ENCODE measurements at places on chromosomes 12 and 14.

GRCh38 chr12:4987076-4988046 lies 56.3 kb upstream of the KCNA5 start:
- no peak for DNase-seq

DNA sequence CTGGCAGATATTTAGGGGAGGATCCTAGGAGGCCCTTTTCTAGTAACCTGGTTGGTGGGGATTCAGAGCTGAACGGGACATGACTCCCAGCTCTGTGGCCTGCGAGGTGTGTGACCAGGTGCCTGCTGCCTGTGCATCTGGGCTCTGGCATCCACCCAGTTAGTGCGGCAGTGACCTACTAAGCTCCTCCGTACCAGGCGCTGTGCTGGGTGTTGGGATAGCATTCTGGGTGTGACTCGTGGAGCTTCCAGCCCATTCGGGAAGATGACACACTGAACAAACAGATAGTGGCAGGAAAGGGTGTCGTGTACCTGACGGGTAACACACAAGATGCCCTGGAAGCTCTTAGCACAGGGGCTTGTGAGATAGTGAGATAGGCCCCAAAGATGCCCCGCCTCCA lies 80.9 kb downstream of the ACACB start:
- peak; percentile 13 for DNase-seq

DNA sequence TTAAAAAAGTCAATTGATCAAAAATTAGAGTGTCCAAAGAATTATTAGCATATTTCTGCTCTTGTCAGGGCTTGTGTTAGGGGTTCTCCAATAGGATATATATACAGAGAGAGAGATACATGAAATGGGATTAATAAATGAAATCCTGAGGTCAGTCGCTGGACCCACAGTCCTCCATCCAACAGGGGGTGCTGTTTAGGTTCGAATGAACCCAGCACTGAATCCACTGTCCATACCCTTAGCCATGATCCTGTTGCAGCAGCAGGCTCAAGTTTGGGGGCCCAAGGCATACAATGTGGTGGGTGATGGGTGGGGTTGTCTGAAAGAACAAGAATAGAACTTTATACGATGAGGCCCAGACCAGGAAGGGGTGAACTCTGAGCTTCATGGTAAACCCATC lies 780 bp upstream of the MYO1H start:
- no peak for DNase-seq

- no peak for DNase-seq
These were observed 667.8 kb downstream of the NOVA1 start for GRCh38 chr14:25929881-25930615.

- DNase-seq: no peak
These were observed 45.6 kb downstream of the C14orf132 start for GRCh38 chr14:96084796-96085195.

- DNase-seq: no peak
These were observed 9.4 kb upstream of the GPR68 start for GRCh38 chr14:91253795-91254323.

DNA sequence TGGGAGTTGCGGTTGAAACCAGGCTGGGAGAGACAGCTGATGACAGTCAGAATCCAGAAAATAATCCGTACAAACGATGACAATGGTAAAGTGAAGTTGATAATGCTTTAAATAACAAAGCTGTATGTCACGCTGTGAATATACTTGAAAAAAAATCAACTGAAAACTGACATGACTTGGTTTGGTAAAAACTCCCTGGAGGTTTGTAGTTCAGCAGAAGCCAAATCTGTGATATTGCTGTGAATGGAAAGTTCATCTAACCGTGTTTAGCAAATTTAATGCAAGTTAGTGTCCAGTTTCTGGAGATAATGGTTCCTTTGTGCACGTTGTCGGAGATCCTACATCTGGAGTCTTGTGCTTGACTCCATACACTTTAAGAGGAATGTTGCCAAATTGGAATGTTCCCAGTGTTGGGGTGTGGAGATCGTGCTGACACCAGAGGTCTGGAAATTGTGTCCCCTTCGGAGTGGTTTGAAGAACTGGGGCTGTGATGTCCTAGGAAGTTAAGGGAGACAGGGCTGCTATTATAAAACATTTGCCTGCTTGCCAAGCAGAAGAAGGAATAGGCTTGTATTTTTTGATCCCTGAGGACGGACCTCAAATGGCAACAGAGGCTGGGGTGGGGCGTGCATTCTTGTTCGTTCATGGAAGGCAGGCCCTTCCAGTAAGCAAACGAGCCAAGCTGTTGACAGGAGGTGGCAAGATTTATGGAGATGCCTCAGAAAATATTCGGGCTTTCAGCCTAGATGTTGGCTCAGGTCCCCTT lies 30.6 kb downstream of the PPFIBP1 start:
- DNase-seq: peak; percentile 80

DNA sequence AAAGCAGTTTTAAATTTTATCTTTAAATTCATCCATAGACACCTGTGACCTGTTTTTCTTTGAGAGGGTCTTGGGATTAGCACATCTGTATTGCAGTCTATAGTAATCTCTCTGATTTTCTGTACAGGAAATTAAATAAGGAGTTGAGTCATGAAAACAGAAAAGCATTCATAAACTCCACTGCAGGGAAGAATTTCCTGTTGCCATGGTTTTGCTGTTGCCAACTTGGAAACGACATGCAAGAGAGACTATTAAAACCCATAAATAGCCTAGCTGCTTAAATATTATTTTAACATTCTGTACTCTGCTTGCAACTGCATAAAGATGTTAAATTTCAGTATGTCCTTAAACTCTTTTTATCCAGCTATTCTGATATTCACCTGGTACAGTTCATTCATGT lies 281.0 kb upstream of the RGS6 start:
- DNase-seq: peak; percentile 94

- no peak for DNase-seq
These were observed 191.5 kb upstream of the BTG1 start for GRCh38 chr12:92337128-92337527.

DNA sequence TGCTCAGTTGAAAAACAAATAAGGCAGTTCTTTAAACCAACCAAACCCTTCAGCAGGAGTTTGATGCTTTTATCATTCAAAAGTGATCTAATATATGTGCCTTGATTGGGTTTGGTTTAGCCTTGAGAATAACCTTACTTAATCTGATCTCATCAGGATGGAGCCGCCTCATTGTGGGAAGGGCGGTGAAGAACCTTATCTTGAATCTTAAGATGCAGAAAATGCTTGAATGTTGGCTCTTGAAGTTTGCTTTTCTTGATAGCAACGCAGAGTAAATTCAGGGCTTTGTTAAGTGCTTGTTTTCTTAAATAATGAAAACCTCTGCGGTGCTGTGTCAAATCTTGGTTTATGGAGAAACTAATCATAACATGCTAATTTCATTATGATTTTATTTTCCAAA lies 138.2 kb downstream of the MON2 start:
- DNase-seq: peak; percentile 37
